ENCODE measurements at places on chromosomes 11 and 22. TPM values are rescaled to one million over a fixed set of nuclear protein-coding genes. Genes with fewer than 3 reads are reported as not detected.

Gene ARHGAP8
- not detected for total RNA-seq

Gene SUSD2
- 3.0 TPM for total RNA-seq

Gene HEPN1
- not detected for total RNA-seq

Gene PGR
- total RNA-seq = 10.3 TPM

DNA sequence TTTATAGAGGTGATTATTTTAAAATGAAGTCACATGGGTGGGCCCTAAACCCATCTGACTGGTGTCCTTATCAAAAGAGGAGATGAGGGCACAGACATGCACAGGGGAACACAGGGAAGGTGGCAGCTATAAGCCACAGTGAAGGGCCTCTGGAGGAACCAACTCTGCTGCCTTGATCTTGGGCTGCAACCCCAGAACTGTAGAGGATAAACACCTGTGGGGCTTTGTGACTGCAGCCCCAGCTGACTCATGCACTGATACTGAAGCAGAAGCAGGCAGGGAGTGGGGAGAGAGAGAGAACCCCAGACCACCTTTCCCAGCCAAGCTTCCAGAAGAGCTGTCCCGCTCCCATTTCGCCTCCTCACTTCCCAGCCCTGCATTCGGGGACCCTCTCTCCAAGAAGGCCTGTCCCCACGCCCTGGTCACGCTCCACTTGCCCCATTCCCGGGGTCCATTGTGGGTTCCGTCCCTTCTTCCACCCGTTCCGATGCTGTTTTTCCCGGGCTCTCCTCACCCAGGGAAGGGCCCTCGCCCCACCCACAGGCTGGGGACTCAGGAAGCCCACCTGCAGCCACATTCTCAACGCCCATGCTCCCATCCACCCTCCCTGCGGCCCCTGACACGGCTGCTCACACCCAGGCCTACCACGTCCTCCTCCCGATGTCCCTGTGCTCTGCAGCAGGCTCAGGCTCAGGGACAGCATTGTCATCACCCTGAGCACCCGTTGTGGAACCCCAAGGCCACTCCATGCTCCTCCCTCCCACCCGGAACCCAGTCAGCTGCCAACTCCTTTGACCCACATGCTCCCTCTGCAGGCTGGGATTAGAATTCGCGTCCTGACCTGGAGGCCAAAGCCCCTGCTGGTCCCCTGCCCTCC is 90.8 kb upstream of the SHANK2 start:
- H3K36me3 ChIP-seq = no peaks in the 10 kb centered on the region
- no peak overlapping the region for H3K27ac ChIP-seq
- no peak overlapping the region for H3K4me3 ChIP-seq
- no peak for DNase-seq

GRCh38 chr22:36111316-36111715 is 49.2 kb downstream of the APOL3 start:
- H3K4me1 ChIP-seq = no peaks in the 10 kb centered on the region
- no peaks in the 10 kb centered on the region for H3K36me3 ChIP-seq
- H3K27ac ChIP-seq = no peak overlapping the region

GRCh38 chr11:15136166-15136565 is 21.4 kb downstream of the INSC start:
- no peaks in the 10 kb centered on the region for H3K36me3 ChIP-seq
- no peak overlapping the region for H3K4me3 ChIP-seq
- no peak overlapping the region for H3K27ac ChIP-seq
- H3K4me1 ChIP-seq = no peaks in the 10 kb centered on the region

DNA sequence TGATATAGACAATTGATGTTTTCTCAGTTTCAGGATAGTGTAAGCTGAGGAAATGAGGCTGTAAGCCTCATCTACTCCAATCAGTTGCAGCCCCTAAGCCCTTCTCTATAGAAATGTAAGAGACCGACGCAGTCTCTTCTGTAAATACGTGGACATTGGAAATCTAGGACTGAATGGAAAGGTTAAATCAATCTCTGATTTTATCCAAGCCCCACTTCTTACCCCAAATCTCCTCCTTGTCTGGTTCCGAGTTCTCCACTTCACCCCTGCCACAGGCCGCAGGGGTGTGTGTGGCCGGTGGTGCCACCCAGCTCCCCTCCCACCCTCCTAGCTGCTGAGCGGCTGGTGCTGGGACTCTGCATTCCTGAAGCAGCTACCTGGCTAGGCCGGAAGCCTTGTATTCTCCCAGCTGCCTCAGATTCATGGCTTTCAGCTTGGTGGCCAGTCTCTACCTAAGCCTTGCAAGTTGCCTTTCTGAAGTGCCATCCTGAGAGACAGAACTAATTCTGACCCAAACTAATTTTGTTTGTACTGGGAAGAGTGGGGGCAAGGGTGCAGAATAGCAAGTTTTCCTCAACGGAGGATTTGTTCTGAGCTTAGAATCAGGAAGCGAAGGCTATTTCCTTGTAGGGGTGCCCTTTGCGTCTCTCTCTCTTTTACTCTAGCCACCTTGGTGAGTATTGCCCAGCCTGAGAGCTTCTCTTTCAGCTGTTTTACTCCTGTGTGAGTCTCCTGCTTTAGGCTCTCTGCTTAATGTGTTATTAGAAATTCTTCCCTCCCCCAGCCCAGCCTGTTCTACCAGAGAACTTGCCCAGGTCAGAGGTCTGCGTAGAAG is 749 bp downstream of the VWA5A start:
- DNase-seq = peak; percentile 66
- peaks cover 37% of the 10 kb centered on the region for H3K36me3 ChIP-seq
- peak overlapping the region; percentile 67 for H3K27ac ChIP-seq

DNA sequence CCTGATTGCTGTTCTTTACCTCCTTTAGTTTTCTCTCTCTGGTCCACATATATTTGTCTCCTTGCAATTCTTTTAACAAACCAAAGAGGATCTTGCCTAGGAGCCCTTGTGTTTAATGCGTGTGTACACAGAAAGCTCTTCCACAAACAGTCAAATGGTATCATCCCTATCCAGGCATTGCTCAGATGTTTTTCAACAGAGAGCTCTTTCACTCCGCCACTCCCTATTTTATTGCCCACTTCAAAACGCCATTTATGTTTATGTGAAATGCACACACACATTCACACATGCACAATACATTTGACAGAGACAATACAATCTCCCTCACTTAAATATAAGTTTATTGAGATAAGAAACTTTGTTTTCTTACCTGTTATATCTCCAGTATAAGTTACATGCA is 4.7 kb downstream of the OR5AP2 start:
- no peaks in the 10 kb centered on the region for H3K4me1 ChIP-seq
- H3K4me3 ChIP-seq = no peak overlapping the region
- H3K36me3 ChIP-seq = no peaks in the 10 kb centered on the region

GRCh38 chr11:115304774-115305472 is 199.3 kb downstream of the CADM1 start:
- no peaks in the 10 kb centered on the region for H3K4me1 ChIP-seq
- no peak overlapping the region for H3K4me3 ChIP-seq
- no peak for DNase-seq
- H3K36me3 ChIP-seq = no peaks in the 10 kb centered on the region

GRCh38 chr11:34976496-34977088 is 60.2 kb downstream of the PDHX start:
- H3K27me3 ChIP-seq = no peaks in the 10 kb centered on the region
- no peak for DNase-seq
- no peak overlapping the region for H3K4me3 ChIP-seq
- peaks cover 29% of the 10 kb centered on the region for H3K4me1 ChIP-seq
- no peaks in the 10 kb centered on the region for H3K36me3 ChIP-seq
- H3K27ac ChIP-seq = peak overlapping the region; percentile 44

- H3K27ac ChIP-seq = no peak overlapping the region
- no peak overlapping the region for H3K4me3 ChIP-seq
- no peaks in the 10 kb centered on the region for H3K4me1 ChIP-seq
Observed at GRCh38 chr22:42275176-42275575, 4.7 kb upstream of the TCF20 start.

DNA sequence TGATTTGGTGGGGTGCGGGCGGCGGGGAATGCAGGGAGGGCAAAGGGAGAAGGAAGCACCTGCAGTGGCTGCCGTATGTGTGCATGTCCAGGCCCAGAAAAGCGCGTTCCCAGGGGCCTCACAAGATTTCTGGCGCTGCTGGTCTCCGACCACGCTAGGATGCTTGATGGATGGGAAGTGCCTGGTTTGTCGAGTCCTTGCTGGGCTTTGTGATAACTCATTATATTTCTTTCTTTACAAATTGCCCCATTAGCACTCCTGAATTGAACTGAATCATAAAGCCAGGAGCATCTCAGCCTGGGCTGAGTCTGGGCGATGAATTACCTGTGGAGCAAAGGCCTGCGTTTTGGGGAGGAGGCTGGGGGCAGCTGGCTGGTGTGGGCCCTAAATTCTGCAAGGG is 69.2 kb upstream of the LMO1 start:
- H3K27ac ChIP-seq = no peak overlapping the region
- peaks cover 7% of the 10 kb centered on the region for H3K27me3 ChIP-seq
- no peak overlapping the region for H3K4me3 ChIP-seq
- no peak for DNase-seq
- H3K4me1 ChIP-seq = peaks cover 9% of the 10 kb centered on the region

- no peaks in the 10 kb centered on the region for H3K4me1 ChIP-seq
- H3K27ac ChIP-seq = no peak overlapping the region
- no peaks in the 10 kb centered on the region for H3K27me3 ChIP-seq
Observed at GRCh38 chr22:36435516-36436415, 45.7 kb downstream of the TXN2 start.

GRCh38 chr11:36229091-36229705 is 60.0 kb downstream of the COMMD9 start:
- H3K36me3 ChIP-seq = no peaks in the 10 kb centered on the region
- H3K4me1 ChIP-seq = peaks cover 18% of the 10 kb centered on the region
- no peak overlapping the region for H3K4me3 ChIP-seq
- no peak overlapping the region for H3K27ac ChIP-seq

DNA sequence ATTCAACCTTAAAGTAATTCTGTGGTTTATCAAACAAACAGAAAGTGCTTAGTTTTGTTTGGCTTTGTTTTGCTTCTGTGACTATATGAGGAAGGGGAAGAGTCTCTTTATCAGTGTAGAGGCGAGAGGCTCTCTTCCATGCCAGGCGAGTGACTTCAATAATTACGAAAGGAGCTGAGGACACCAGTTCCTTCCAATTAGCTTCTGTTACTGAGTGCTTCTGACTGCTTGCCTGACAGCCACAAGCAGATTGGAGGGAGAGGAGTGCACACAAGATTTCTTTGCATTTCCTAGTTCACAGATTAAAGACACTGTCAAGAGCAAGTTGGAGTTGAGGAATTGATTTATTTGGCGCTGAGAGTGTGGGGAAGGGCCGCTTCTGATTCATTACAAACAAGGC is 1484.5 kb upstream of the TENM4 start:
- no peaks in the 10 kb centered on the region for H3K27me3 ChIP-seq
- no peak overlapping the region for H3K4me3 ChIP-seq
- no peak overlapping the region for H3K27ac ChIP-seq
- no peak for DNase-seq
- no peaks in the 10 kb centered on the region for H3K36me3 ChIP-seq

GRCh38 chr11:131938351-131938751 is 567.9 kb downstream of the NTM start:
- no peaks in the 10 kb centered on the region for H3K27me3 ChIP-seq
- no peak for DNase-seq
- H3K4me1 ChIP-seq = no peaks in the 10 kb centered on the region
- H3K27ac ChIP-seq = no peak overlapping the region
- H3K36me3 ChIP-seq = no peaks in the 10 kb centered on the region

GRCh38 chr11:67534070-67534679 is 10.9 kb upstream of the CABP2 start:
- no peaks in the 10 kb centered on the region for H3K27me3 ChIP-seq
- no peak overlapping the region for H3K4me3 ChIP-seq
- no peak overlapping the region for H3K27ac ChIP-seq
- no peaks in the 10 kb centered on the region for H3K36me3 ChIP-seq

GRCh38 chr22:21762712-21763581 is 27.4 kb upstream of the YPEL1 start:
- DNase-seq = no peak
- no peak overlapping the region for H3K4me3 ChIP-seq
- H3K27me3 ChIP-seq = no peaks in the 10 kb centered on the region
- H3K27ac ChIP-seq = no peak overlapping the region
- peaks cover 88% of the 10 kb centered on the region for H3K36me3 ChIP-seq

DNA sequence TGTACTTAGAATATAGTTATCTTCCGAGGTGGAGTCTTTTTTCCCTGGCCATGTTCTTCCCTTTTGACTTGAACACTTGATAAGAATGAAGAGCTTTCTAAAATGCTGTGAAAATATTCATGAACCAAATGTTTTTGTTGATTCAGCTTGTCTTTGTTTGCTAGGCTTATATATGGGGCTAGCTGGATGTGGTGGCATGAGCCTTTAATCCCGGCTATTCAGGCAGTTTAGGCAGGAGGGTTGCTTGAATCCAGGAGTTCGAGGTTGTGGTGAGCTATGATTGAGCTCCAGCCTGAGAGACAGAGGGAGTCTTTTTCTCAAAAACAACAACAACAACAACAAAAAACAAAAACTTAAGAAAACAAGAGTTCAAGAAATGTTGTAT is 23.1 kb downstream of the CBL start:
- no peak overlapping the region for H3K4me3 ChIP-seq
- peaks cover 13% of the 10 kb centered on the region for H3K36me3 ChIP-seq
- no peak for DNase-seq
- no peaks in the 10 kb centered on the region for H3K4me1 ChIP-seq
- H3K27ac ChIP-seq = no peak overlapping the region

DNA sequence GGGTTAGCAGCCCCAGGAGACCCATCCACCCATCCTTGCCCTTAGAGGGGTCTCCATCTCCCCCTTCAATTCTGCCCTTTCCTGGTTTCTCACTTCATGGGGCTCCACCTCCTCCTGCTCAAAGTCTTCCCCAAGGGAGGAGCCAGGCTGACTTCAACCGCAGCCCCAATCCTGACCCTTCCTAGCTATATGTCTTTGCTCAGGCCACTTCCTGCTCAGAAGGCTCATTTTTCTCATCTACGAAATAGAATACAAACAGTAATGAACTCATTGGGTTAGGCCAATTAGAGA is 24.5 kb downstream of the POU2AF1 start:
- no peak for DNase-seq
- H3K27ac ChIP-seq = no peak overlapping the region
- no peaks in the 10 kb centered on the region for H3K4me1 ChIP-seq
